AG09319 (cell line): ENCODE measurements at places on chromosomes 2 and 18.

DNA sequence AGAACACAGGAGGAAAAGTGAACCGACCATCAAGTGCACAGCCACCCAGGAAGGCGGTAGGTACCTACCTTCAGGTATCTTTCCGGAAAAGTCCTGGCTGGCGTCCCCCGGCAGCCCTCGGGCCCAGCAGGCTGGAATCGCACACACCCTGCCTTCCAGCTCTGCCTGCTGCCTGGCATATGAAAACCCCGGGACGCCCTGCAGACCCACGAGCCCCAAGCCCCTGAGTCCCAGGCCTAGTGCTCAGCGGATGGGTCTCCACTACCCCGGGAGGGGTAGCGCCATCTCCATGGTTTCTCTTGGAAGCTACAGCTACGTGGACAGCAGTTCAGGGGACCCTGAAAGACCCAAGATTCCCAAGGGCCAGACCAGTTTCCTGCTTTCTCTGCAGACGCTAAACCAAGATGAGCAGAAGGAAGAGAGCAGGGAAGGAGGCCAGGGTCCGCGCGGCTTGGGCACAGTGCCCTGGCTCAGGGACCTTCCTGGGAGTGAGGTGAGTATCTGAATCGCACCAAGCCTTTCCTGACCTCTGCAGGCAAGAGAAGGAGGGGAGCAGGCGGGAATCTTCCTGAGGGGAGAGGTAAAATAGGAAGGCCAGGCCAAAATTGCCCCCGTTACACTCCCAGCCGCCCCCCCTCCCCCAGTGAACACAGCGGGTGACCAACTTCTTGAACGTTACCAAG, 80.4 kb downstream of the ARHGEF4 start:
- DNase-seq, result no peak

- DNase-seq, result no peak
Observed at GRCh38 chr2:60556576-60557485, 3.4 kb upstream of the BCL11A start.

- peak; percentile 5 for DNase-seq
Observed at GRCh38 chr2:180291060-180291459, 284.0 kb upstream of the CWC22 start.

- DNase-seq, result no peak
Observed at GRCh38 chr2:47315475-47315874, 87.5 kb upstream of the MSH2 start.

DNA sequence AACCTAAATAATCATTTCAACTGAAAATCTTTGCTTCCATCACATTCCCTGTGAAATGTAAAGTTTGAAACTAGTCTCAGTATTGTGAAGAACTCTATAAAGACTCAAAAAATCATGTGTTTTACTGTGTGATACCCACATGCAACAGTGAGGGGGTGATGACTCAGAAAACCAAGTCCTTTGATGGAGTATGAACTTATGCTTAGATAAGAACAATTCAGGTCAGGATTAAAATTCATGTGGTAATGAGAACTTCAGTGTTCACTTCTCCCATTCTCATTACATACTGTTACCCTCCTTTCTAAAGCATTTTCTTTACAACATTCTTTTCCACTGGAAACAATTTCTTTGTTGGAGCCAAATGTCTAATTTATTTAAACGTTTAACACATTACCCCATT, 360.2 kb downstream of the FSIP2 start:
- DNase-seq, result no peak

- DNase-seq, result no peak
Observed at GRCh38 chr2:200100027-200100426, 144.6 kb downstream of the MAIP1 start.
